ENCODE measurements at places on chromosomes 4 and X.

DNA sequence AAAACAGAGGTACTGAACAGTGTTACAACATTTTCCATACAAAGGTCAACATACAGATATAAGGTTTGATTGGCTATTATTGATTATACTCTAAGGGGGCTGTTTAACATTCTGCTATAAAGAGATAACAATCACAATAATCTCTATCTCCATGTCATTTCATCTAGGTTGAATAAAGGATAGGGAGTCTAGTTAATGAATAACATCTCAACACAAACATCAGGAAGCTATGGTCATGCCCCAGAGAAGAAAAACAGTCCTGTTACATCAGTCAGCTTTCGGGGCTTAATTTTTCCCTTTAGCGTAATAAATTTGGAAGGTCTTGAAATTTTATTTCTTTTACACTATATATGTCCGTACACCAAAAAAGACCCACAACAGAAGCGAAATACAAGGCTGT lies 41.5 kb upstream of the DCAF8L2 start:
- DNase-seq: no peak

- DNase-seq: no peak
These were observed 553.8 kb upstream of the GNPDA2 start for GRCh38 chr4:45280121-45280520.

DNA sequence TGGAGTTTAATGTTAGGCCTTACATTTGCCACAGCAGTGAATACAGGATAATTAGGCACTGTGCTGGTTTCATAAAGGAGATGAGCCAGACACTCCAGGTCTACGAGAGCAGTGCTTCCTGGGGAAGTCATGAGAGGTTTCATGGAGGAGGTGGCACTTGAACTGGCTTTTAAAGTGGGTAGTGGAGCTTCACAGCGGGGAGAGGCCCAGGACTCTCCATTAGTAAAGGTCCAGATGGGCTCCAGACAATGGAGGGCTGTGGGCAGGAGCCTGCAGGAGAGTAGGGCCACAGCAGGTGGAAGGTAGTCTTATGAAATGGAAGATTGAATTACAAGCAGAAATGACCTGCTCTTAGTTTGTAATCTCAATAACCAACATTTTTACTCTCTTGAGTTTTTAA lies 29.0 kb downstream of the CLDN22 start:
- DNase-seq: no peak

- no peak for DNase-seq
These were observed 733.4 kb upstream of the INTU start for GRCh38 chr4:126899331-126899801.

DNA sequence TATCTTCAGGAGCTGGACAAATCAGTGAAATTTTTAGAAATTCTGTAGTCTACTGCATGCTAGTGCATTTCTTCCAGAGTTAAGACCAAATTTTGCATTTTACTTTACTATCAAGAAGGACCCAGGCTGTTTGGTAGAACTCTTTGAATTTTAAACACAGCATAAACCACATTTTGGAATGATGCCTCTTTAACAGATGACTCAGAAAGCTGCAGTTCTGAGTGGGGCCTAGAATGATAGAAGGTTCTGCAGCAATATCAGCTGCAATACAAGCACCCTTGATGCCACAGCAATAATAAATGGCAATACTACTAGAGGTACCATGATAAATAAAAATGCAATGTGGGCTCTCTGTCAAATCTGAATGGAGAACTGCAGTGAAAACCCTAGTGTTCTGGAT lies 198.7 kb downstream of the TMA16 start:
- no peak for DNase-seq
